ENCODE measurements at places on chromosomes 6 and 20. TPM values are rescaled to one million over a fixed set of nuclear protein-coding genes. Genes with fewer than 3 reads are reported as not detected.

GNAS-AS1 gene
- 0.30 TPM for total RNA-seq

RNF182 gene
- not detected for total RNA-seq

ZNF165 gene
- 0.24 TPM for total RNA-seq

DNA sequence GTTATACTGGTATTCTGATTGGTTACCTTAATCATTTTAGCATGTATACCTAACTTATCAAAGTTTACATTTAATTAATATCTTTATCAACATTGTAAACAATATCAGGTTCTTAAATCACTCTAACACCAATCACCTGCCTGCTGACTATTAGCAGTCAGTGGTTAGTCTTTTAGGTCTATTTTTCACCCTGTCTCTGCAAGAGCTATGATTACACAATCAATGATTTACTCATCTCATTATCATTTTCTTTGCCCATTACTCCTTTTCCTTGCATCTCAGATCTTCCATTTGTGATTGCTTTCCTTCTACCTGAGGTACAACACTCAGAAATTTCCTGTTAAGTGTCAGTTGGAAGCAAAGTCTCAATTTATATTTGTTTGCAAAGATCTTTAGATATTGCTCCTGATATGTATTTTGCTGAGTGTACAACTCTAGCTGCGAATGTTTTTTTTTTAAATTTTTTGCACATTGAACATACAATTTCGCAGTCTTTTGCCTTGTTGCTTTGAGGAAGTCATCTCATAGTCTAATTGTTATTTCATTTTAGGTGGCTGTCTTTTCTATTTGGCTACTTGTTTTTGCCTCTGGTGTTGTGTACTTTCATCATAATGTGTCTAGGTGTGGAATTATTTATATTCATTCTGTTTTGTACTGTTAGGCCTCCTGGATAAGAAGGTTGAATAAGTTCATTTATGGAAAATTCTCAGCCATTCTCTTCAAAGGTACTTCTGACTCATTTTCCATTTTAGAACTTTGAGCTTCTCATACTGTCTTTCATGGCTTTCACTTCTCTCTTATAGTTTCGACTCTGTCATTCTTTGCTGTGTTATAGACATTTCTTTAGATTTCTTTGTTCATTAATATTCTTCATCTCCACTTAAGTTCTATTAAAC lies 104.9 kb upstream of the CEP162 start:
- no peaks in the 10 kb centered on the region for H3K4me1 ChIP-seq
- H3K4me3 ChIP-seq, result no peak overlapping the region
- H3K36me3 ChIP-seq, result no peaks in the 10 kb centered on the region
- no peak overlapping the region for H3K27ac ChIP-seq
- no peaks in the 10 kb centered on the region for H3K27me3 ChIP-seq
- DNase-seq, result no peak

ENPP3 gene
- total RNA-seq, result 1.5 TPM
